Ovary (tissue), 10 donors: ENCODE measurements at places on chromosomes 1 and 21. TPM values are rescaled to one million over a fixed set of nuclear protein-coding genes. Genes with fewer than 3 reads are reported as not detected.

The ETV3L gene
- not detected for total RNA-seq

The CRB1 gene
- total RNA-seq, result 0.60 TPM

The JMJD4 gene
- total RNA-seq, result 23.9 TPM

DNA sequence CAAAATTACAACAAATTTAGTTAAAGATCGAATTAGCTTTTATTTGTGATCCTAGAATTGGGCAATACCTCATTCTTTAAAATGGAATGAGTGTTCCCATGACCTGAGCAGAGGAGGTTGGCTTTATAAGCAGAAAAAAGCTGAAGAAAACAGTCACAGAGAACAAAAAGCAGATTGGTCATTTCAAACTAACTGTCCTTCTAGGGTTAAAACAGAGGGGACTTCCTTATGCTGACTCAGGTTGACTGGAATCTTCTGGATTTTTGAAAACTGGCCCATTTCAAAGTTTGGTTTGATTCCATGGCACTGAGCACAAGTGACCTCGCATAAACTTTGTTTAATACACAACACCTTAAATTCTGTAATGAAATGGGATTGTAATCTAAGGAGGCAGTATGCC, 17.6 kb downstream of the NFASC start:
- no peak overlapping the region for H3K4me3 ChIP-seq
- H3K36me3 ChIP-seq, result no peaks in the 10 kb centered on the region
- peaks cover 24% of the 10 kb centered on the region for H3K4me1 ChIP-seq
- DNase-seq, result no peak

DNA sequence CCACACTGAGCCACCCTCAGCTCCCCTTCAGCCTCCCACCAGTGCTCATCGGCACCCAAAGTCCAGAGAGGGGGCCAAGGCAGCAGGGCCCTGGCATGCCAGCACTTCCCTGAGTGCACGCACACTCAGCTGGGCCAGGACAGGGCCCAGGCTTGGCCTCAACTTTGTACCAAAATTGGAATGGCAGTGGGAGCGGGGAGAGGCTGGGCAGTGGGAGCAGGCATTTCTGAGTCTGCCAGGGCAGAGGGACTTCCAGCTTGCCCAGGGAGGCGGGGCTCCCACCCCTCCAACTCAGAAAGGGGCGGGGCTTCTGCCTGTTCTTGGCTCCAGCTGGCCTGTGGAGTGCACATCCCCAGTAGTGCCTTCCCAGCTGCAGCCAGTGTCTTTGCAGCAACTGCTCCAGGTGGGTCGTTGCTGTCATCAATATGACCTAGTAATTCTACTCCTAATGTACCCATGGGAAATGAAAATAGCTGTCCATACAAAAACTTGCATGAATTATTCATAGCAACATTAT, 10.3 kb upstream of the SNX7 start:
- no peak for DNase-seq
- H3K4me3 ChIP-seq, result no peak overlapping the region
- H3K4me1 ChIP-seq, result no peaks in the 10 kb centered on the region

- DNase-seq, result no peak
- peaks cover 21% of the 10 kb centered on the region for H3K4me1 ChIP-seq
- H3K27ac ChIP-seq, result peak overlapping the region; percentile 39
- no peaks in the 10 kb centered on the region for H3K27me3 ChIP-seq
- H3K4me3 ChIP-seq, result no peak overlapping the region
- no peaks in the 10 kb centered on the region for H3K36me3 ChIP-seq
These were observed 13.2 kb downstream of the QSOX1 start for GRCh38 chr1:180167721-180168467.

- no peak for DNase-seq
- H3K4me1 ChIP-seq, result peaks cover 2% of the 10 kb centered on the region
- no peaks in the 10 kb centered on the region for H3K27me3 ChIP-seq
These were observed 101.9 kb downstream of the ZNF644 start for GRCh38 chr1:90919900-90920299.

GRCh38 chr1:15400627-15401026, 9.1 kb upstream of the EFHD2 start:
- H3K4me1 ChIP-seq, result no peaks in the 10 kb centered on the region
- no peaks in the 10 kb centered on the region for H3K36me3 ChIP-seq
- no peak overlapping the region for H3K27ac ChIP-seq
- no peak overlapping the region for H3K4me3 ChIP-seq
- no peaks in the 10 kb centered on the region for H3K27me3 ChIP-seq
